ENCODE measurements at places on chromosomes 1 and 21. TPM values are rescaled to one million over a fixed set of nuclear protein-coding genes. Genes with fewer than 3 reads are reported as not detected.

CHI3L2 gene
- 2.6 TPM for total RNA-seq

DNA sequence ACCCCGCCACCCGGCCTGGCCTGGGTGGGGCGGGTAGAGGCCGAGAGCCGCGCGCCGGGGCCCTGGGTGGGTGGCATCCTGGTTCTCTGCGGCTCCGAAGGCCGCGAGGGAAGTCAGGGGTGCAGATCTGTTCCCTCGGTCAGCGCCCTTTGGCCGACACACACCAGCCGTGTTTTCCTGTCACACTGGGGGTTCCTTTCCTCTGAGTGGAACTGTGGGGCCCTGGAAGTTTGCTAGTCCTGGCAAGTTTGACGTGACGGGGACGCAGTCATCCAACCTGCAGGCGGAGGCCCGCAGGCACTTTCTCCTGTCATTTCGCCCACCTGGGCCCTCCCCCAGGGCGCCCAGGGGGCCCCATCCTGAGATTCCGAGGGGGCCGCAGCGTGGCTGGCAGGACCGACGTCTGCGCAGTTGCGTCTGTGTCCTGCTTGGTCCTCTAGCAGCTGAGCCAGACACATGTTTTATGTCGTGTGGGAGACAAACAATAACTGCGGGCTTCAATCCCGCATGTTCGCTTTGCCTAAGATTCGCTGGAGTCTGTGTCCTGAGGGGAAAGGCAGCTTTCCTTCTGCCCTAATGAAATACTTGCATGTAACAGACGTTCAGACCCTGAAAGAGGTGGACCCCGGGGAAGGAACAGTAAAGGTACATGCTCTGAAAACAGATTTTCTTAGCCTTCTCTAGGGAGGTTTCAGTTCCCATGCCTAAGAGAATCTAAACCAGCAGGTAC, 1.5 kb downstream of the FAM163A start:
- no peak for DNase-seq

DNA sequence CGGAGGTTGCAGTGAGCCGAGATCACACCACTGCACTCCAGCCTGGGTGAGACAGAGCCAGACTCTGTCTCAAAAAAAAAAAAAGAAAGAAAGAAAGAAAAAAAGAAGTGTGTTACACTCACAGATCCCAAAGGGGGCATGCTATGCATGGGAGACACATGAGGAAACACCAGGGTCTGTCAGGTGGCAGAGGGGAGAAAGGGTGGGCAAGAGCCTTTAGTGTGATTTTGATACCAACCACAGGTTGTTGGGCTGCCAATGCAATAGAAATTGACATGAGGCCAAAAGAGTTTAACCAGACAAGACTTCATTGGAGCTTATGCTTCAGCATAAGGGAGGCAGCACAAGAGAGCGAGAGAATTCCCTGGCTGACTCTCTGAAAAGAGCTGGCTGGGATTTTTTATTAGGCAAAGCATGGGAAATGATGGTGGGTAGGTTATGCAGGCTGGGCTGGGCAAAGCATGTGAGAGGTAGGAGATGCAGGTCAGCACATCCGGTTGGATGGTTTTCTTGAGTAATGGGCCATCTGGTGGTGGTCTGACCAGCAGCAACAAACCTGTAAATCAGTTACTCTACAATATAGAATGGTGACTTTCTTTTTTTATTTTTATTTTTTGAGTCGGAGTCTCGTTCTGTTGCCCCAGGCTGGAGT, 11.7 kb upstream of the EXTL1 start:
- no peak for DNase-seq

DNA sequence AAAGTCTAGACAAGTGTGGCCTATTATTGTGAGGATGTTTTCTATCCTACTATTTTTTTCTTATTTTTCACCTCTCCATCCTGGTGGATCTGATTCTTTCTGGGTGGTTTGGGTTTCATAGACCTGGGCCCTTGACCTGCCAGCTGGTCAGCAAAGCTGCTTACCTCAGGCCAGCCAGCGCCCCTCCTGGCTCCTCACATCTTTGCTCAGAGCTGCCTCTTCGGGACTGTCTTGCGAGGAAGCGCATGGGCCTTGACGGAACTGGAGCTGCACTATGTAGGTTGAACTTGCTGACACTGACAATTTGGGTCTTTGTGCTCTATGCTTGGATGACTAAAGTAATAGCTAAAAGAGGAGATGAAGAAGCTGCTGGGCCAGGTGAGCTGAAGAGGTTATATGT, 138.5 kb upstream of the SYT6 start:
- no peak for DNase-seq

All from RPMI7951 (cell line).